CD4-positive, alpha-beta T cell treated with Interleukin-4 for 1 hour (primary cell): ENCODE measurements at places on chromosomes 4 and X.

DNA sequence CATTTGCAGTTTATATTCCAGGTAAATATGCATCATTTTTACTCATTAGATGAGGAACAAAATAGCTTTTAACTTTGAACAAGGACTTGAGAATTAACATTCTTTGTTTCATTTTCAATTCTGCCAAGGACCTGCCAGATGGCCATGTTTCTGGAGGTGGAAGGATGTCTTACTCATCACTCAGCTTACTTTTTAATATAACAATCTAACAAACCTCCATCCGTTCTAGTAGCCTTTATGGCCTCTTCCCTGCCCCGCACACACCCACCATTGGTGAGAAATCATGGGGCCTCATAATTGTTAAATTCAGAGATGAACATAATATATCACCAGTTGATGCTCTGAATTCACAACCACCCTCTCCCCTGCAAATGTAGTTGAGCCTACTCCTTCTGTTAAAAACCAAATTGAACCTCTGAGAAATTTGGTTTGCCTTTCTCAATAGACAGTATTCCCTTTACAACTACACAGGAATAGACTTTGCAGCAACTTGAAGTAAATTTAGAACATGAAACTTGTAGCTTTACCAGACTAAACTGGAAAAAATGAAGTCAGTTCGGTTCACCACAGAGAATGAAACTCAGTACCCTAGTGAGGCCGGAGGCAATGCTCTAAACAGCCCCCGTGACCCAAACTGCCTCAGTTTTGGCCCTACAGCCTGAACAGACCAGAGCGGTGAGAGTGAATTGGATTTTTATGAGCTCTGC is 50.1 kb upstream of the ACSL4 start:
- DNase-seq, result no peak

DNA sequence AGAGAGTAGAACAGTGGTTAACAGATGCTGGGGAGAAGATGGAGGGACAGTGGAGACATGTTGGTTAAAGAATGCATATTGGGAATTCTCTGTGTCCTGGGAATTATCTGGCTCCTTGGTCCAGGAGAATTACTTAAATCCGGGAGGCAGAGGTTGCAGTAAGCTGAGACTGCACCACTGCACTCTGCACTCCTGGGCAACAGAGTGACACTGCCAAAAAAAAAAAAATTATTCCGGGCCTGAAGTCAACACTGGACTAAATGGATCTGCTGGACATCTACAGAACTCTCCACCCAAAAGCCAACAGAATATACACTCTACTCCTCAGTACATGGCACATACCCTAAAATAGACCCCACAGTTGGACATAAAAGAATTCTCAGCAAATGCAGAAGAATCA is 400.0 kb upstream of the CXorf51B start:
- no peak for DNase-seq

DNA sequence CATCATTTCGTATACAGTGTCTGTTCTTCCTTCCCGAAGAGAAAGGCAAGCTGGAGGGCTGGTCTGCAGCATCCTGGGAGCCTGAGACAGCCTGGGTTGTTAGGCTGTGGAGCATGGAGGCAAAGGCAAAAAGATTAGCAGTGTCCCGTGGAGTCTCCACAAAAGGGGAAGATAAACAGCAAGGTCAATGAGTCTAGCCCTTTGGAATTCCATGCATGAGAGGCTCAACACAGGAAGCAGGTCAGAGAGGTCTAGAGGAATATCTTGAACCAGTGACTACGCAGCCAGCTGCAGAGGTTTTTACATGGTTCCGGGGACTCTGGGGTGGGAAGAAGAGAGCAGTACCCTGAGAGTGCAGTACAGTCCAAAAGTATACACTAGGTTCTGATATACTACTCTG is 12.2 kb upstream of the MCF2 start:
- DNase-seq, result no peak

DNA sequence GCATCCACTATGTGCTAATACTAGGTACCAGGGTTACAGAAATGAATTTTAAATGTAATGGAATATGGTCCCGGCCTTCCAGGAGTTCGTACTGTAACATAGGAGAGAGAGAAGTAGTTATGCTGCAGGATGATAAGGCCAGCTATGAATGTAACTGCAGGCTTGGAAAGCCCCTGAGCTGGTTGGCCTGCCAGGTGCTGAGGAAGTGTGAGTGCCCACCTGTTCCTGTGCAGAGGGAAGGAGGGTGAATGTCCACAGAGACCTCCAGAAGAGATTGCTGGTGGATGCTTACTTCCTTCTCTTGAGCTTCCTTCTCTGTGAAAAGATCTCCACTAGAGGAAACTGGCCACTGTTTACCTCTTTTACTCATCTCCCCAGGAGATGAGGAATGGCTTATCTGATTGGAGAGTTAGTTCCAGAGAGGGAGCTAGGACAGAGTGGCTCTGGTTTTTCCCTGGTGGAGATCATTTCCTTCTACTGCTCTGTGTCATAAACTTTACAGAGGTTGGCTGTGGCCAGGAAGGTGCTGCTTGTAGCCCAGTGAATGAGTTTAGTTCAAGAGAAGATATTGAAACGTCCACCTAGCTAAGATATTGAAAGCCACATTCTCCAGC is 114.0 kb upstream of the LNX1 start:
- no peak for DNase-seq

DNA sequence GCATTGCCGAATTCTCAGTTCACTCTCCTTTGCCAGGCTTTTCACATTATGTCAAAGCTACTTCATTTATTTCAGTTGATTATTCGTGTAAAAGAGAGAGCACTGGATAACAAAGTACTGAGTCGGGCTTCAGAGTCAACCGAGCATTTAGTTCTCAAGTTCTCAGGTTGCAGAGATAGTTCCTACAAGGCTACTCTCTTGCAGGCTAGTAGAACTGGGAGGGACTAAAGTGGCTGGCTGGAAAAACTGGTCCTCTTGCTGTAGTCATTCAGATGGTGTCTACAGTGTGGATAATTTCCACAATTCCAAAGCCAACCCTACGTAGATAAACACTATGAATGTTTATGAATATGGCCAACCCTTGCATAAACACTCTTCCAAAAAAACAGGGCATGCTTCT is 4.6 kb upstream of the CCNG2 start:
- no peak for DNase-seq
